Activated T-helper 2 cell treated with anti-CD3 and anti-CD28 coated beads, Interferon-gamma antibody, Interleukin-2, Interleukin-4, amounts not matched to agents 10 μg/mL and 5 μg/mL and 100 μg/mL, durations not matched to agents 14 hours and 24 hours and 36 hours (primary cell): ENCODE measurements at places on chromosomes 11 and 22.

DNA sequence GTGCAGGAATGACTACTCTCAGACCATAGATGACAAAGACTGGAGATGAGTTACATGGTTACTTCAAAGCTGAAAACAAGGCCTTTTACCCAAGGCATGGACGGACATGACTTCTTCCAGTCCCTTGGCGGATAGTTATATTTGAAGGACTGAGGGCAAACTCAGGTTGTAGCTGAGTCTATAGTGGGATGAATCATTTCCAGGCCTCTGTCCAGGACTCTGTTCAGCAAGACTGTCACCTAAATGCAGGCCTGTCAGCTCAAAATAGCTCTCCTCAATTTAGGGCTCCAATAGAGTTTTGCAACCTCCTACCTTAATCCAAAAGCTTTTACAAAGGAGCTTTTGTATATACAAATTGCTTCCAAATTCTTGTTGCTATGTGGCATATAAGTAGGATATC, 24.3 kb upstream of the OR52J3 start:
- no peak for DNase-seq

DNA sequence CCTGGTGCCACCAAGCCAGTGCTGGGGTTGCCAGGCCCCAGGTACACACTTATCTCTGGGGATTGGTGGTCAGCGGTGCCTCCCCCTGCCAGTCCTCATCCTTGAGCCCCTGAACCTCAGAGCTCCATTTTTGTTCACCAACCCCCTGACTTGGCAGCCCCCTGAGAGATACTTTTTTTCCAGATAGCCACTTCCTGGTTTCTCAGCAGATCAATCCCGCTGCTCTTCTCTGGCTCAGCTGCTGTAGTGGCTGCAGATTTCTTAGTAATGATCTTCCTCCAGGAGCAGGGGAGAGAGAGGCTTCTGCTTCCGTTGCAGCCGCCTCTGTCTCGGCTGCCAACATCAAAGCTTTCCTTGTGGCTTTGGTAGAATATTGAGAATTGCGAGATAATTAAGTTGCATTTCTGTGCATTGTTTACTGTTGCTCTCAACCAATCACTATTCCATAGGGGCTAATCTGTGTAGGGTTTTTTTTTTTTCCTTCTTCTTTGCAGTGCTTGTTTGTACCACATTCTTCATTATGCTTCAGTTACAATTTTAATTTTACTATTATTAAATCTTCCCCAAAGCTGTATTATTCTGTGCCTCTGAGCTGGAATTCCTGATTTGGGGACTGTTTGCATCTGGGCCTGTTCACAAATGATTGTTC, 92.1 kb downstream of the PKNOX2 start:
- DNase-seq, result no peak

DNA sequence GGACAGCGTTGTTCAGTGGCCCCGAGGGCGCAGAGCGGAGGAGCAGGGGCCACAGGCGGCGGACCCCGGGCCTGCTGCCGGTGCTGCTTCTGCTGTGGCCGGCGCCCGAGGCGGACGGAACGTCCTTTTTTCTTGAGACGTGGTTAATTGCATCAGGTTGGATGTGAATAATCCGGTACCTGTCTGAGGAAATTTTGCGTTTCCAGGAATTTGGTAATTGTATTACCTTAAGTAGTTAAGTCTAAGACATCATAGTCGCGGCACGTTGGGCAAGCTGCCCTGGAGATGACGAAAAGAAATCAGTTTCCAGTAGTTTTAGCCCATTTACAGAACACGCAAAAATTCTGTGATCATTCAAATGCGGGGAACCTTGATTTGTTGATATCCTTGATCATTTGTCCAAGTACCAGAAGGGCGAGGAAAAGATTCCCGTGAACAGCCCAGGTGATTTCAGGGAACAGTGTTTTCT, 789 bp downstream of the SPECC1L start:
- DNase-seq, result no peak

- DNase-seq, result no peak
These were observed 11.2 kb upstream of the RBM4B start for GRCh38 chr11:66688561-66689534.

GRCh38 chr11:68436985-68437926, 23.3 kb upstream of the PPP6R3 start:
- no peak for DNase-seq

GRCh38 chr11:81165164-81165563, 1568.5 kb downstream of the FAM181B start:
- no peak for DNase-seq

GRCh38 chr22:33785283-33785968, 134.8 kb downstream of the LARGE1 start:
- DNase-seq, result no peak

DNA sequence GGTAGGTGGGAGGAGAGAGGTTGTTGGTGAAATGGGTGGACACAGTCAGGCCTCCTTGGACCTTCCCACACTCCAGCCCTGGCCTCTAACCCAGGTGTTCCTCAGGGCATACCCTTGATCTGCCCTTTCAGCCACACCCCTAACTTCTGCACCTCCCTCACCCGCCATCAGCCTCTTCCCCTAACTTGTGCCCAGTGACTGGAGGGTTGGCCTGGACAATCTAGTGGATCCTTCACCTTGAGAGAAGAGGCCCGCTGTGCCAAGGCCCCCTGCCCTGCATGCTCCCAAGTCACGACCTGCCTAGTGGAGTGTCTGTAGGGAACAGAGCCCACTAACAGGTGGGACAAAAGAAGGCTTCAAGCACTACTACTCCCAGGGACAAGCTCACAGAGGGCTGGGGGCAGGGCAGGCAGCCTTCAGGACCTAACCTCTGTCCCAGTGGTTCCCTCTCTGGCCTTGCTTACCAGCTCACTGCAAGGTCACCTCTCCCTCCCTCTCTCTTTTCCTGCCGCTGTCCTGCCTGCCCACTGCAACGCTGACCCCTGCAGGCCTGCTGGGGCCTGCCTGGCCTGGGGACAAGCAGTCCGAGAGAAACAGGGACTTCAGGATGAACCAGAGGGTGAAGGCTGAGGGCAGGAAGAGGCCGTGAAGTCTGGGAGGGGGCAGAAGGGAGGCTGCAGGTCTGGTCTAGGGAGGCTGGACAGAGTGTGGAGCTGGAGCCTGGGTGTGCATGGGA, 3.3 kb downstream of the SYT7 start:
- DNase-seq, result no peak

- DNase-seq, result no peak
These were observed 21.3 kb downstream of the KRTAP5-5 start for GRCh38 chr11:1650918-1651262.
